ENCODE measurements at places on chromosomes 6 and 20.

DNA sequence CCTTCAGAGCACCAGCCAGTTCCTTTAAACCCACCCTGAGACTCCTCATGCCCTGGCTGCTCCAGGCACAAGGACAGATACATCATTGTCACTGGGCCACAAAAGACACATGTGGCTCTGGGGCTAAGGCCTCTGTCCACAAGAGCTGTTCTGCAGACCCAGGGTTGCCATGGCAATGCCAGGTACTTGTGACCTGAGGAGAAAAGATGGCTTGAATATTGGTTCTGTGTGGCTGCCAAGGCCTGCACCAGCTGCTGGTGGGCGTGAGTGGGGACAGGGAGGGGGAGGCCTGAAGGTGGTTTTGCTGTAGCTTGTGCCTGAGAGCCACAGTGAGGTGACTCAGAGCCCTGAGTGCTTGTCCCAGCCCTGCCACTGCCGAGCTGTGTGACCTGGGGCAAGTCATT is 31.8 kb downstream of the SAYSD1 start:
- no peak for DNase-seq

DNA sequence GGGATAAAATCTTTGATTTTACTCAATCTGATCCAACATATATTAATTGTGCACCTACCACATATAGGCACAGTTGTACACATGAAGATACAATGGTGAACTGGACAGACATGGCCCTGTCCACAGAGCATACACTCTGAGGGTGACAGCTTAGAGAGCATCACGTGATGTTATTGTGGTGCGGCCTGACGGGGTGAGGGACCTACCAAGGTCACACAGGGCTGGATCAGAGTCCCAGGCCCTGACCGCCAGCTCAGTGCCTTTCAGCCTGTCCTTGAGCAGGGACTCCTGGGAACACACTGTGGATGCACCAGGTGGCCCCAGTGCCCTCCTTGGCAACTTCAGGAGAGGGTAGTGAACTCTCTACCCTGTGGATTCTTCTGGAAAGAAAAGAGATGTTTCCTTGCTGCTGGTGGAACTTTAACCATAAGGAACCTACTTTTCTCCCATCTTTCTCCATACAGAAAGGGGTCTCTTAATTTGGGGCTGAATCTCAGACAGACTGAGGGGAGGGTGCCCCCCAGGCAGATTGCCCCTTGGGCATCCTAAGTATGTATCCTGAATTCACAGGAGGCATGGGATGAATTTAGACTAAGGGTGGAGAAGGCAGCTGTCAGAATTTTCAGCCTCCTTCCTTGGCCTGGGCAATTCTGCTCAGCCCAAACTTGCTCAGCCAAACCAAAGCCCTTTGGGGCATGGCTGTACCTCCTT is 26.5 kb downstream of the PCK1 start:
- no peak for DNase-seq

GRCh38 chr6:153994004-153994403 is 45.0 kb upstream of the OPRM1 start:
- no peak for DNase-seq

DNA sequence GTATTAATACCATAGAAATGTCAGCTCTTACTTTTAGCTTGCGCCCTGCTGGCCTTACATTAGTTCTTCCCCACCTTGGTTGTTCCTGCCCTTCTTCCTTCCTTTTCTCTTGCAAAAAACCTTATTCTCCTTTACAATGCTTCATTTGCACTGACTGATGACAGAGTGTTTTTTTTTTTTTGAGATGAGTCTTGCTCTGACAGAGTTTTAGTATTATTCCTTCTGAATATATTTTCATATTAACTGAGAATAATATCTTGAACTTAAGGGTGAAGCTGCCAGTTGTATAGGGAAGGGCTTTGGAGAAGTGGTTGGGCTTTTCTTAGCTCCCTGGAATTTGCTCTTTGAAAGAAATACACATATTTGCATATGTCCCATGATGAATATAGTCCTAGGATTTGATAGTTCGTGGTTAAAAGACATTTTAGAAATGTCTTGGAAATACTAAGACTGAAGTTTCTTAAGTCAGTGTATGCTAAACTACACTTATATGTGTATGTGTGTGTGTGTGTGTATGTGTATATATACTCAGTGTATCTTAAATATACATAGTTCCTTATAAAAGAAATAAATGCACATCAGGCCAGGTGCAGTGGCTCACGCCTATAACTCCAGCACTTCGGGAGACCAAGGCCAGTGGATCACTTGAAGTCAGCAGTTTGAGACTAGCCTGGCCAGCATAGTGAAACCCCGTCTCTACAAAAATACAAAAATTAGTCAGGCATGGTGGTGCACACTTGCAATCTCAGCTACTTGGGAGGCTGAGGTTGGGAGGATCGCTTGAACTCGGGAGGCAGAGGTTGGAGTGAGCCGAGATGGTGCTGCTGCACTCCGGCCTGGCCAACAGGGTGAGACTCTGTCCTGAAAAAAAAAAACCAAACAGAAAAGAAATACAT is 216.1 kb upstream of the MYLIP start:
- DNase-seq: no peak

DNA sequence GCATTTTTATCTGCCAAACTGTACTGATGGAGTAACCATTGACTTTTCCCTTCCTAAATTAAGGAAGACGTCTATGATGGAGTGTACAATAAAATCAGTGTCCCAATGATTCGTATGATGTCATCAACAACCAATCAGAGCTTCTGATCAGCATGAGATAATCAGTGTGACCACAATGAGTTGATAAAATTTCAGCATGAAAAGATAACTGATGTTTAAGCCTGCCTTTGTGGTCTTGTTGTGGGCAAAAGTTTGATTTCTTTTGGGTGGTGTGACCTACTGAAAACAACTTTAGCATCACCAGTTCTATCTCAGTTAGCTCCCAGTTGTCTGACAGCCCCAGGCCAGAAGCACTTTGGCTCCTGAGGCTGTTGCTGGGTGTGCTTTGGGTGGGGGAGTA is 3.3 kb downstream of the PCIF1 start:
- DNase-seq: no peak

DNA sequence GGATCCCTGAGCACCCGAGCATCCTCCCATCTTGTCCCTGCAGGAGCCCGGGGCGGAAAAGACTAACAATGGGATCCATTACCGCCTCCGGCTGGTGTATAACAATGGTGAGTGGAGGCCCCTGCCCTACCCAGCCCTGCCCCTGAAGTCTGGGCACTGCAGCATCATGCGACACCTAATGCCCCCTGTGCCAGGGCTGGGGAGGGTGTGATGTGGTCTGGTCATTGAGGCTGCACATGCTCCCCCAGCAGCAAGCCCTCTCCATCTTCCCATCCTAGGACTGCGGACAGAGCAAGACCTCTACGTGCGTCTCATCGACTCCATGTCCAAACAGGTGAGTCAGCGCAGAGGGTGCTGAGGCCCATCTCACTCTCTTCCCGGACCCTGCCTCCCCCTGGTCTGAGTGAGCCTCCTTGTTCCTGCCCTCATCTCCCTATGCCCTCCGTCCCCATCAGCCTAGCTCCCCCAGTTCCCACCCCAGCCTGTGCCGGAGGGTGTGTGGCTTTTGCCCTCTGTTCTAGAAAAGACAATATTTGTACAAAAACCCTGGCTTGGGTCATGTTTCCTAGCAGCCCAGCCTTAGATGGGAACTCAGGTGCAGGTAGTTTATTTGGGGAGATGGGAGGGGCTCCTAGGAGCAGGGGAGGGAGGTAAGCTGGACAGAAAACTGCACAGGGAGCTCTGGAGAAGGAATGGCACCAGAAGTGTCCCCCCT is 13.5 kb downstream of the EBF4 start:
- no peak for DNase-seq

DNA sequence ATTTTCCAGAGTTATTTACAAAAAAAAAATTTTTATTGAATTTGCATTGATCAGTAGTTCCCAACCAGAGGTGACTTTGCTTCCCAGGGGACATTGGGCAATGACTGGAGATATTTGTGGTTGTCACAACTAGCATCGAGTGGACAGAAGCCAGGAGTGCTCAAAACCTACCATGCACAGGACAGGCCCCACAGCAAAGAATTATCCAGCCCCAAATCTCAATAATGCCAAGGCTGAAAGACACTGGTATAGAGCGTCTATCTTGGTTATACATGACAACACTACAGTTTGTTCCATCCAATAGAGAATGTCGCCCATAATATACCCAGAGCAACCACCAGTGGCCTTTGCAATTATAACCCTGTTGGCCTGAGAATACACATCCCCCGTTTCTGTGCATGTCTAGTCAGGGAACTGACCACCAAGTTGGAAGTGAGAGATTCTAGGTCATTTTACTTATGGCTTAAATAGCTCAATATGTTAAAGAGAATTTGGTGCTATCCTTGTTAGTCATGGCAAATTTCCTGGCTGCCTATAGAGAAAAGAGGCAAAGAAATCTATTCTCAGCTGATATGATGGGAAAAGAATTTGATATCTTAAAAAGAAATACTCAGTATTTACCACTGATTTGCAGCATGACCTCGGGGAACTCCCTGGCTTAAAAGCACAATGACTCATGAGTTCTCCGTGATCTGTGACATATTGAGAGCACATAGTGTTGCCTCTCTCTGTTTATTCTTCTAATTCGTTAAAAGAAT is 76.0 kb upstream of the ADTRP start:
- no peak for DNase-seq
